Naive thymus-derived CD8-positive, alpha-beta T cell (primary cell): ENCODE measurements at places on chromosomes 3 and 15. TPM values are rescaled to one million over a fixed set of nuclear protein-coding genes. Genes with fewer than 3 reads are reported as not detected.

DNA sequence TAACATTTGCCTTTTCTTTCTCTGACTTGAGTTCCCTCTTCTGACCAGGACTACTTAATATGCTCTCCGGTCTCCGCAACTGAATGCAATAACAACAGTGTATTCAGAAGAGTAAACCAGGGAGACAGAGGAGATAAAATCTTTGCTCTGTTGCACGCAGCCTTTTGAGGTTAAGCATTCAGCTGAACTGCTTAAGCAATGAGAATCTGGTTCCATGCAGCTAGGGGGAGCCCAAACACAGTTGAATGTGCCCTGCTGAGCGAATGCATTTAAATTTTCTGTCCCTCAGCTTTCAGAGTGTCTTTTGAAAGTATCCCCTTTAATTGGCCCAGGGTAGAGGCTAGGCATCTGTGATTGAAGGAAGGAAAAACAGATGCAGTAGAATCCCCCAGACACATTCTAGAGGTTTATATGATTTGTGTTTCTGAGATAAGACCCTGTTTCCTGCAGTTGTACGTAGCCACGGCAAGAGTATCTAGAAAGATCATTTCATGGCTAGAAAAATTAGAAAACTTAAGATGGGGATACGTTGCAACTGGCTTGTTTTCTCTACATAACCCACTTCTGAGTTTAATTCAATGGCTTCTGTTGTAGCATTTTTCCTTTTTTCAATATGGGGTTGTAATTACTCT is 309.6 kb downstream of the TUSC7 start:
- DNase-seq: no peak

DNA sequence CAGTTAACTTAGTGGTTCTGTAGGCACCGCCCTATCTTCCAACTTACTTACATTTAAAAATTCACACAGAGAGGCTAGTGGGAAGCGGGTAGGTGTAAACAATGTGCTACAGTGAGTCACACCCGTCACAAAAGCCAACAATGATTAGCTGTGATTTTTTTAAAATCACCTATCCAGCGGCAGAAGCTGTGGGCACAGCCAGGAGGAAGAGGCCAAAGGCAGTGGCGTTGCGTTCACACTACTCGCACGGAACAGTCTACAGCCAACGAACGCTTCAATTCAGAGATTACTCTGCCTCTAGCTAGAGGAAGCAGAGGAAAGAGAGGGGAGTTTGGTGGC is 2.5 kb upstream of the NLGN1 start:
- no peak for DNase-seq

DNA sequence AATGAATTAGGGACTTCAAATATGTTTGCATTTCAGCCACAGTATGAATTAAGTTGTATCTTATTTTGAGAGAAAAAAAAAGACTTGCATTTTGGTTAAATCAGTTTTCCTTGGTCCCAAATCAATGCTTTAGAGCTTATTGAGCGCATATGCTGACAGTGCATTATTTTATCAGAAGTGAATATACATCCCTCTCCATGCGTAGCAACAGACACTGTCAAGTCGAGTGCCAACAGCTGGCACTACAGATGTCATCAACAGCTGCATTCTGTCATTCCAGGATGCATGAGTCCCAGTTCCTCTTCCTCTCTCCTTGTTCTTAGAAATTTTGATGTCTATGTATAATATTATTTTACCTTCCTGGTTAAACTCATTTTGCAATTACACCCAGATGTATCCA is 156.1 kb upstream of the FOXB1 start:
- no peak for DNase-seq

GRCh38 chr3:53941950-53942349 is 50.3 kb upstream of the SELENOK start:
- no peak for DNase-seq

- DNase-seq: no peak
Observed at GRCh38 chr3:126567696-126568438, 9.1 kb upstream of the C3orf22 start.

GRCh38 chr3:124200407-124200806 is 208.5 kb upstream of the ROPN1 start:
- no peak for DNase-seq

DNA sequence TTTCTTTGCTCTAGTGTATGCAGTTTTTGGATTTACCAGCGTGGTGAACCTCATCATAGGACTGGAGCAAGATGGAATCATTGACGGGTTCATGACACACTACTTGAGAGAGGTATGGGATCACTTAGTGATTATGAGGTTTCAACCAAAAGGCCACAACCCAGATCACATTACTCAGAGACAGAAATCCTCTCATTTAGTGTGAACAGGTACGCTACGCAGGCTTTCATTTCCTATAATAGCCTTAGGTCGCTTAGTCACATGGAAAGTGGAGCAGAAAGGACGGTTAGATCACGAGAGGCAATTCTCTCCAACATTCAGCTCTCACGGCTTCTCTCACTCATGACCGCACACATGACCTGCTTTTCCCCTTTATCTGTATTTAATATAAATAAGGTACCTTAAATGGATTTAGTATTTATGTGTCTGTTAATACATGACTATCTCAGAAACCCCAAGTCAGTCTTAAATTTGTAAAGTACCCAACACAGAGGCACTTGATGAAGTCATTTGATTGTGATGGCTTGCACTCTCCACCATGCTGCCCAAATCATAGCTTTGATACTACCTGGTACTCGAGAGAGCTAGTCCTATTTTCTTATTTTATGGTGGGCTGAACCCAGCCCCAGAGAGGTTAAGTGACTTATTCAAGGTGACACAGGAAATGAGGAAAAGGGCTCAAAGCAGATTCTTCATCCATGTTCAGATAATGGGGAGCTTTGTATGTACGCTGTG is 8.6 kb downstream of the TM6SF1 start:
- DNase-seq: no peak

- DNase-seq: no peak
Observed at GRCh38 chr3:100454677-100455076, 37.7 kb upstream of the TMEM45A start.

DNA sequence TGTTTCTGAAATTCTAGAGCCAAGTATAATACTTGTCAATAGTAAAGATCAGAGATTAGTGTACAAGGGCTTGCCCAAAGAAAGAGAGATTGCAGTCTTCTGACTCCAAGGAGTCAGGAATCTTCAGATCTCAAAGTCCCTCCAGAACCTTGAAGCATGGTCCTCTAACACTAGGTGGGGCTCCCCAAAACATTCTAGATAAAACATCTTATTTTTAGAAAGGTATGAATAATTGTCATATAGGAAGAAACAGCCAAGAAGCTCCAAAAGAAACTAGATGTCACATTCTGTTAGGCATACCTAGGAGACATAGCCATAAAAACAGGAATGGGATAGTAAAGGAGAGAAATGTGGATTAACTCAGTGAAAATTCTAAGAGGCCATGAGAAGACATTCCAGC is 10.7 kb downstream of the MUC13 start:
- DNase-seq: no peak

GRCh38 chr15:46768287-46768686 is 949.0 kb upstream of the SEMA6D start:
- DNase-seq: no peak

DNA sequence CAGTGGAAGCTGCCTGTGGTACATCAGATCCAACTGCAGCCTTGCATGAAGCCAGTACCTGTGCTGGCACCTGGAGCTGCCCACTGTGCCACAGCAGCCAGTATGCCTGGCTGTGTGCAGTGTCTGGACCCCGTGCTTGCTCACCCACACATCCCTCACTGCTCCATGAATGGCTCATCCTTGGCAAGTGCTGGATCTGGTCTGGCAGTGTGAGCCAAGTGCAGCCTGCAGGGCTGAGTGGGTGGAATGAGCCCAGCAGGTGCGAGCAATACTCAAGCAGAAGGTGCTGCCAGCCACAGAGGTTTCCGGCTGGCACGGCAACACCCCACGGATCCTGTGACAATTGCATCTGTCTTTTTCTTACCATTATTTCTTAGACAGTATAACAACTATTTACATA is 488.2 kb upstream of the ROBO2 start:
- DNase-seq: no peak

Gene RPL35A
- total RNA-seq: 1,893 TPM

Gene MAP2K5
- 37.6 TPM for total RNA-seq

Gene MESP1
- total RNA-seq: 0.26 TPM
